IMR-90 (cell line): ENCODE measurements at places on chromosomes 2 and 18. TPM values are rescaled to one million over a fixed set of nuclear protein-coding genes. Genes with fewer than 3 reads are reported as not detected.
A peak's percentile ranks its signal among the peaks of the same experiment; 100 is the strongest.

The CNGA3 gene
- not detected in 2 replicates for polyA plus RNA-seq

The PSTPIP2 gene
- 10.2 and 12.4 TPM in 2 replicates for polyA plus RNA-seq

The SERPINB12 gene
- polyA plus RNA-seq = not detected in 2 replicates

The IL1RL1 gene
- polyA plus RNA-seq = 0.14 TPM in 1 of 2 replicates, not detected in the other

DNA sequence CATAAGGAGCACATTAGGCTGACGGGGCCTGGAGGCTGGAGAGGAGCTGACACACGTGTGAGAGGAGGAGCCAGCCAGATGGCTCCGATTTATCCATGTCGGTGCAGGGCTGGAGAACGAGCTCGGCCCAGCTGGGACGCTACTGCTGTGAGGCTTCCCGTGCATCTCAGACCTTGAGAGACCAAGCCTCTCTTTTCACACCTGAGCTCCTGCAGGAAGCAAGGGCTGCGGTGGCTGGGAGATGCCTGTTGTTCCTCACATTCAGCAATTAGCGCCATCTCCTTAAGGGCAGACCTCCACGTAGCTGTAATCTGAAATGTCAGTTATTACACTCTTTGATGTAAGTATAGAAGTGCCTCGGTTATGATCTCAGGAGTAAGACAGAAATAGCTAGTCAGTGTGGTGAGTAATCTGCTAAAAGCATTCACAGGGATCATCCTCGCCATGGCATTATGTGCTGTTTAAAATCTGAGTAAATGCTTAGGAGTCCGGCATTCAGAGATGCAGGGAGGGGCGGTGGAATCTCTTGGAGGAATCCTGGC lies 107.9 kb downstream of the PRKCE start:
- peak; percentile 87 for DNase-seq

GRCh38 chr2:32402091-32402490 lies 45.3 kb downstream of the BIRC6 start:
- DNase-seq = no peak

GRCh38 chr18:76908277-76908676 lies 85.9 kb downstream of the ZNF236 start:
- DNase-seq = no peak

GRCh38 chr2:74646834-74647482 lies 1.2 kb downstream of the M1AP start:
- DNase-seq = no peak

- peak; percentile 89 for DNase-seq
These were observed 92.9 kb downstream of the ZEB2 start for GRCh38 chr2:144426981-144427479.
